ENCODE measurements at places on chromosomes 5 and 9.

DNA sequence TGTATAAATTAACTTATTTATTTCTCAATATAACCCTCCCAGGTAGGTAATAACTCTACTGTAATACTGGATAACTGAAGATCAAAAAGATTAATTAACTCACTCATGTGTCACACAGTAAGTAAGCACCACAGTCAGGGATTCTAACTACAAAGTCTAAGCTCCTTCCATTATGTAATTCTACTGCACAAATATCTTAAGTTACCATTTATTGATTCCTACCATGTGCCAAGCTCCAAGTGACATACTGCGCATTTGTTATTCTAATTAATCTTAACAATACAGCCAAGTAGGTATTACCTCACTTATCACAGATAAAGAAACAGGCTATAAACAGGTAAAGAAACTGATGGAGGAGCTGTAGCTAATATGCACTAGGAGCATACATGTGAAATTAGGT lies 58.3 kb downstream of the RANBP6 start:
- no peak for DNase-seq

- no peak for DNase-seq
Observed at GRCh38 chr9:38120961-38121360, 51.9 kb upstream of the SHB start.

DNA sequence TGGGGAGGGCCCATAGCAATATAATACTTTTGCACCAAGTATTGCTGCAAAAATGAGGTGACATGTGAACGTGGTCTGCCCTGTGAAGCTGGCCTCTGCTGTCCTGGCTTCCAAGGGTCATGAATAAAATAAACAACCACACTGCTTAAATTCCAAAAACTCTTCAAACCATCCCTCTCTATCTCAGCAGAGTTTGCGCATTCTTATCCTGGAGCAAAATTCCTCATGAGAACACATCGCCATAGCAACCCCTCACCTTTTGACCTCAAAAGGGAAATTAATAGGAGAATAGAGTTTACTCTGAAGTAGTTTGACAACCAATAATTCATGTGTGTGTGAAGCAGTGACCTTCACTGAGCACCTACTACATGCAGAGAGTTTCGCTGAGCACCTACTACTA lies 342.9 kb downstream of the SPOCK1 start:
- DNase-seq, result no peak

- DNase-seq, result no peak
Observed at GRCh38 chr9:126794441-126794840, 10.4 kb upstream of the ZBTB43 start.

DNA sequence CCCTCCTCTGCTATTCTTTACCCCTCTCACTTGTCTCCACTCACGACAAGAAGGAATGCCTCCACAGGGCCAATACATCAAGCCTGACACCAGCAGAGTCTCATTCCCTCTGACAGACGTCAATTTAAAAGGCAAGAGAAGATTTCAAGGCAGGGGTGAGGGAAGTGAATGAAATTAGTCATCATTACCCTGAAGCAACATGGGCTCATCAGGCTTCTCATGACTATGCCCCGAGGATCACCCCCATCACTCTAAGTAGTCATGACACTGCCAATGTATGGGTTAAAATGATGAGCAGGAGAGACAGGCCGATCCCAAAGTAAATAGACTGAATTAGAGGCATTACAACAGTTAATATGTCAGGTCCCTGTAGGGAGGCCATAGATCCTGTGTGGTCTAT lies 504.4 kb downstream of the TLE4 start:
- no peak for DNase-seq

DNA sequence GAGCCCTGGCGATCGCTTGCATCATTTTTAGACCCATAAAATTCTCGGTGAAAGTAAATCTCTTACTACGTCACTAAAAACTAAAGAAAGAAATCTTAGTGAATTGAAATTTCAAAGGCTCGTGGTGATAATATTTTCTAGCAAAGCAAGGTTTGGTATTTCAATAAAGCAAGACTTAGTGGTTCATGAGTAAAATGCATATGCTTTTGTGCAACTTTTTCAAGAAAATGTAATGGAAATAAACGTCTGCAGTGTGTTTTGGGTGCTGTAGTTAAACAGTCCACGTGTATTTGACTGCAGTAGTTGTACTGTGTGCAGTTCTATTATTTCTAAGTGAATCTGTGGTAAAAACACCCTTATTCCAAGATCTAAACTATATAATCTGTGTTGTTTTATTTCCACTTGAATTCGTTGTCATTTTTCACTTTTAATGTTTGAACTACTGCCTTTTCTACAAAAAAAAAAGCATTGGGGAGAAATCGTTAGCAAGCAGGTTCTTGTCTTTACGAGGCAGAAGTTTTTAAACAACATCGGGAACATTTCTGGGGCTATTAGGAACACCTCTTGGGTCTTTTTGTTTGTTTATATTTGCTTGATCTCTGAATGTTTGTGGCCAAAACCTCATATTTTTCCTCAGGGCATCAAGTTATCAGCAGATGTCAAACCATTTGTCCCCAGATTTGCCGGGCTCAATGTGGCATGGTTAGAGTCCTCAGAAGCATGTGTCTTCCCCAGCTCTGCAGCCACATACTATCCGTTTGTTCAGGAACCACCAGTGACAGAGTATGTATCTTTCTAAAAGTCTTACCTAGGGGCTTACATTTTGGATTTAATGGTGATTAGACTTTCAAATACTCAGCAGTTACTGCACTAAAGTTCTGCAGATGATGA lies 960 bp downstream of the SECISBP2 start:
- DNase-seq, result no peak

DNA sequence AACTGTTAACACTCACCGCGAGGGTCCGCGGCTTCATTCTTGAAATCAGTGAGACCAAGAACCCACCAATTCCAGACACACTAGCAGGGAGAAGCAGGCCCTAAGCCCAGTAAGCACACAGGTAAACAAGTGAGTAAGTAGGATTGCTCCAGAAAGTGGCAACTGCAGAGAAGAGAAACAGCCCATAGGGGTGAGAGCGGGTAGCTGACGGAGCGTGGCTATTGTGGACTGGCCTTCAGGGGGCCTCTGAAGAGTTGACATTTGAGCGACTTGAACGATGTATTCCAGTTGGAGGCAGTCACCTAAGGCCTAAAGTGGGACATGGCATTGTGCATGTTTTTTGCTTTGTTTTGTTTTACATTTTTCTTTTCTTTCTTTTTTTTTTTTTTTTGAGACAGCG lies 74.2 kb downstream of the TSPAN17 start:
- DNase-seq, result no peak

GRCh38 chr9:133727277-133727875 lies 10.8 kb downstream of the SARDH start:
- no peak for DNase-seq

GRCh38 chr9:70315389-70315788 lies 56.6 kb downstream of the SMC5 start:
- DNase-seq, result no peak

DNA sequence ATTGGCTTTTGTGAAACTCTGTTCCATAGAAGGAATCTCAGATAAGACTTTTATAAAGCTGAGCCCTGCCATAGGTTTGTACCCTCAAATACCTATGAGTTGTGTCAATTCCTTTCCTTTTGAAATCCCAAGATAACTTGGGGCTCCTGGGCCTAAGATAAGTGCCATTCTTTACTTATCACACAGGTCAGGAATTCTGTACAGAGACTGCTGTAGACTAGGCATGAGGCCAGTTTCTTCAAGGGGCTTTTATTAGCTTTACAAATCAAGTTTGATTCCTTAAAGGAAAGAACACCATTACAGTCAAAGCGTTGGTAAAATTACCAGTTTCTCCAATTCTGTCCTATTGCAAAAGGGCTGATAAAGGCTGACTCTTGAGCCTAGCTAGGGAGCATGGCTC lies 39.2 kb downstream of the SHC3 start:
- DNase-seq, result no peak

- DNase-seq, result no peak
Observed at GRCh38 chr9:82034956-82035731, 46.6 kb downstream of the SPATA31D1 start.

GRCh38 chr5:128154943-128155342 lies 71.4 kb downstream of the SLC12A2 start:
- DNase-seq, result no peak

- DNase-seq, result no peak
Observed at GRCh38 chr9:124721109-124721906, 49.8 kb downstream of the NR6A1 start.

- no peak for DNase-seq
Observed at GRCh38 chr5:167779644-167780043, 511.8 kb upstream of the WWC1 start.

DNA sequence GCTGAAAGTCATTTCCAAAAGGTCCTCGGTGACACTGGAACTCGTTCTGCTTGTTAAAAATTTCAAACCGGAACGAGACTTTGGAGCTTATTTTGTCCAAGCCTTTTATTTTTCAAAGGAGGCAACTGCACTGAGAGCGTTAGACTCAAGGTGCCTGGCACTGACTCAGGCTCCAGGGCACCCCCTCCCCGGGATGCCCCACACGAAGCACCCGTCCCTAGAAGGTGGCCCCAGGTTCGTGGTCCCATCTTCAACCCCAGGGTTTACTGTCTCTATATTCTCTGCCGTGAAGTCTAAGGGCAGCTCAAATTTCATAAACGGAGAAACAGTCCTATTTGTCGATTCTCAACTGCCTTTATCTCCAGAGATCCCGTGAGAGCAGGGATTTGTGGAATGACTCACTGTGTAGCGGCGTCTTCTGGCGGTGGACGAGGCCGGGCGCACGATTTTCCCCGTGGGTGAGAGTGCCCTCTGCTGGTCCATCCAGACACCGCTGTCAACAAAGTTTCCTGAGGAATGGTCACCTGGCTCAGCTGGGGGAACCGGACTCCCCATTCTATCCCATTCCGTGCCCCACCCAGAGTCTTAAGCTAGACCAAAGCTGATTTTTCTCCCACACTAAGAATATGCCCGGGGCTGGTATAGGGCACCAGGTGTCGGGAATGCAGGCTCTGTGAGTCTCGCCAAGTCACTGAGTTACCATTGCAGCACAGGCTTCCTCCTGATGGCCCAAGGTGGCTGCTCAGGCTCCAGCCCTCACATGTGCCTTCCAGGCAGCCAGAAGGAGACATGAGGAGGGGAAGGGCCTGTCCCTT lies 27.1 kb upstream of the SLC6A19 start:
- DNase-seq, result peak; percentile 76

DNA sequence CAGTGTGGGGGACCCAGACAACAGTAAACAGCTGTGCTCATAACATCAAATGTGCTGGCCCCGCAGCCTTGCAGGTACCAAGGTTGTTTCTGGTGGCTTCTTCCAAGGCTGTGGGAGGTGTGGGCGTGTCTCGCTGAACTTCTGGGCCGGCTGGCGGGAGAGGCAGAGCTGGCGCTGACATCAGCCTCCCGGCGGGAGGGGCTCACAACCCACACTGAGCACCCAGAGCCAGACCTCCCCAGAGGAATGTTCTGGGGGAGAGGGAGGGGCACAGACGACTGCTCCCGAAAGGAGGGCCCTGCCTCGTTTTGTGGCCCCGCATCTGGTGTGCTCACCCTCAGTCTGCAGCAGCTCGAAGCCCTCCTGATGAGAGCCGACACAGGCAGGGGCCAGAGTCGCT lies 6.9 kb upstream of the SLC12A7 start:
- DNase-seq, result no peak

DNA sequence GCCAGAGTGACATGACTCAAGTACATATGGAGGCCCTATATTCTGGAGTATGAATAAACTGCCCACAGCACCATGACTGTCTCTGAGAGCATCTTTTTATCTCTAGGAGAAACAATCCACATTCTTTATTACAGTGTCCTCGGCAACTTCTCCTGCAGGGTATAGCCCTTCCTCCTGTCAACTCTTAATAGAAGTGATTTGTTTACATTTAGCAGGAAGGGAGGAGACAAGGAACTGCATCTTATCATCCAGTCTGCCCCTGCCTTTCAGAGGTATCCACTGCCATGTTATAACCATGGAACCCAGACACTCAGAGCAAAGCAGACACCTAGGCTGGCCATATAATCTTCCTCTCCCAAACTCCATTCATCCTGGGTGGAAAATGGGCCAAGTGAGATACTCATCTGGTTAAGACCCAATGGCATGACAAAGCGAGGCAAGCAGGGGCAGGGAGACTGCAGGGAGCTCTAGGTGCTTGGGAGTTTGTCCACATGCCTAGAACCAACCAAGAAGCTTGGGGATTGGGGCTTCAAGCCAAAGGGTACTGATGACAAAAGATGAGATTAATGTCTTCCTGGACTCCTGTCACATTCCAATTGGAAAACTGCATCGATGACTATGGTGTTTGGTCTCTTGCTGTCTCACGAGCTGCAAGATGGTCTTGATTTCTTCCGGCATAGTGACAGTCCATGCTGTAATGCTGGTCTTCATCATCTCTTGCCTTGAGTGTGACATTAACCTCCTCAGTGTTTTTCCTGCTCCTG lies 620.5 kb upstream of the KLF4 start:
- DNase-seq, result no peak

DNA sequence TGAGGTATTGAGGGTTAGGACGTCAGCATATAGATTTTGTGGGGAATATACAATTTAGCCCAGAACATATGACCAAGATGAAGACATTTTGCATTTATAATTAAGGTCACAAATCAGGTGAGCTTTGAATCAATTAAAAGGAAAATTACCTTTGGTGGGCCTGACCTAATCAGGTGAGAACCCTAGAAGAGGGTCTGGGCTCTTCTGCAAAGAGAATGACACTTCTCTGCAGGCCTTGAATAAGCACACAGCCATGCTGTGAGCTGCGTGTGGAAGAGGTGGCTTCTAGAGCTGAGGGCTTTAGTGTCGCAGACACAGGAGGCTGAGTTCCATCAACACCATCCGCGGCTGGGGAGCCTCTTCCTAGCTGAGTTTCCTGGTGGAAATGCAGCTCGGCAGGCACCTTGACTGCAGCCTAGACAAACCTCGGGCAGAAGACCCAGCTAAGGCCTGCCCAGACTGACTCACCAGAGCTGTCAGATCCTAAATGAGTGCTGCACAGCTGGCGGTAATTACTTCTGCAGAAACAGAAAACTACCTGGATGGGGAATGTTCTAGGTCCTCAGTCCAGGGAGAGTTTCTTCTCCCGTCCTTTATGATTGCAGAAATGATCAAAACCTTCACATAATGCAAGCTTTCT lies 287.5 kb upstream of the IRX1 start:
- no peak for DNase-seq

GRCh38 chr9:128244837-128245231 lies 31.0 kb downstream of the GOLGA2 start:
- DNase-seq, result no peak

DNA sequence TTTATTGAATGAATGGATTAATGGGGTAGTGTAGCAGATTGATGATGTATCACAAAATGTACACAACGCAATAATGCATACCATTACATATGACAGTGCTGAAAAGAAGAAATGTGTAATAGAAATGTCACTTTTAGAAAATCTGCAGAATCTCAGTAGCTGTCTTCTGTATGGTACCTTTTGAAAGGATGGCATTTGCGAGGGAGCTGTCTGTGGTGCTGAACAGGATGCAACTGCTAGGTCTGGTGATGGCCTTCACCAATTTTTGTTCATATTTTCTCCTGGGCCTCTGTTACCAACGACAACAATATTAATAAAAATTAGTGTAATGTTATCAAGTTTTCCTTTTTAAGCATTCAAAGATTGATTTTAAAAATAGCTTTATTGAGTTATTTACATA lies 36.2 kb upstream of the OTULIN start:
- no peak for DNase-seq
